BE2C (cell line): ENCODE measurements at places on chromosomes 6 and 20.

DNA sequence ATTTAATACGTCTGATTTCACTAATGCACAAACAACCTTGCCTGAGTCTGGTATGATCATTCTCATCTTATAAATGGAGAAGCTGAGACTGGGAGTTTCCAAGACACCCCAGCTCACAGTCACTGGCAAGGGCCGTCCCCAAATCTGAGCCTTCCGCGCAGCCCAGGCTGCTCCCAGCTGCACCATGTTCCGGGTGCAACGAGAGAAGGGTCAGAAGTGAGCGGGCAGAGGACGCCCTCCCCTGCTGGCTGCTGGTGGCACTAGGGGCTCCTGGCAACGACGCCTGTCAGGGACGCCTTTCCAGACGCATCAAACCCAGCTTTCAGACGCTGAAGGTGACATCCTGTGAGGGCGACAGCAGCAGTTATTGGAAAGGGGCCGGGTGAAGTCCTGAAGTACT is 115.3 kb upstream of the PROKR2 start:
- DNase-seq: no peak

- DNase-seq: no peak
These were observed 272.1 kb upstream of the SGK1 start for GRCh38 chr6:134590004-134590403.

- DNase-seq: no peak
These were observed 81.1 kb downstream of the PRSS35 start for GRCh38 chr6:83593395-83593785.

DNA sequence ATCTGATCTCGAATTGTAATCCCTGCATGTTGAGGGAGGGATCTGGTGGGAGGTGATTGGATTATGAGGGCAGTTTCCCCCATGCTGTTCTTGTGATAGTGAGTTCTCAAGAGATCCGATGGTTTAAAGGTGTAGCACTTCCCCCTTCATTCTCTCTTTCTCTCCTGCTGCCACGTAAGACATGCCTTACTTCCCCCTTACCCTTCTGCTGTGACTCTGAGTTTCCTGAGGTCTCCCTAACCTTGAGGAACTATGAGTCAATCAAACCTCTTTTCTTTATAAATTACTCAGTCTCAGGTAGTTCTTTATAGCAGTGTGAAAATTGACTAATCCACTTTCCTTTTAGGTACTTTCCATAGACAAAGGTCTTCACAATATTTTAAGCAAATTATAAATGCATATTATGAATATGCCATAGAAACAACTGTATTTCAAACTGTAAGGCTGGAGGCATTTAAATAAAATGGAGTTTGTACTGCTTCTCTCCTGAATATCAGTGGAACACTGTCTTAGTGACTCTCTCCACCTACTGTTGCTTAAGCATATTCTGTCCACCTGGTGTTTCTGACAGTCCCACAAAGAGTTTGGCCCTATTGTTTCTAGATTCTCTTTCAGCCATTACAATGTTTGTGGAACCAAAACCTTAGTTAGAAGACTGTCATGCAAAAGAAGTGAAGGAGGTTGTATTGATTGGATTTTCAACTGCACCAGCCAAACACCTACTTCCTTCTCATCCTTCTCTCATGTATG is 24.3 kb upstream of the IL17A start:
- DNase-seq: no peak

- no peak for DNase-seq
These were observed 33.3 kb downstream of the PDRG1 start for GRCh38 chr20:31918466-31919105.

DNA sequence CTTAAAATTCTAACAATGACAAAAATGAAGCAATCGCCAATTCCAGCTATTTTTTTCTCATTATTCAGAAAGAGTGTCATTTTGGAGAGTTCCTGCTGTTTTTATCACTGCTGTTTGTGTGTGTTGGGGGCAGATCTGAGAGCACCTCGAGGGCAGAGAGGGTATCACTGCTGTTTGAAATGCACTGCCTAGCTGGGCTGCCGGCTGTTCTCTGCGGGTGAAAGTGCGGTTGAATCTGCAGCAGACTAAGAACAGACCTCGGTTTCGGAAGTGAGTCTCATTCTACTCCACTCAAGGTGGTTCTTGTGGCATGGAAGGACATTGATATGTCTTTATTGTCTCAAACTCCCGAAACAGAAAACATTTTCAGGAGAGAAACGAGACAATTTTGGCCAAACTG is 18.3 kb downstream of the INSM1 start:
- DNase-seq: no peak

- DNase-seq: no peak
These were observed 184.6 kb downstream of the QKI start for GRCh38 chr6:163599136-163599535.

DNA sequence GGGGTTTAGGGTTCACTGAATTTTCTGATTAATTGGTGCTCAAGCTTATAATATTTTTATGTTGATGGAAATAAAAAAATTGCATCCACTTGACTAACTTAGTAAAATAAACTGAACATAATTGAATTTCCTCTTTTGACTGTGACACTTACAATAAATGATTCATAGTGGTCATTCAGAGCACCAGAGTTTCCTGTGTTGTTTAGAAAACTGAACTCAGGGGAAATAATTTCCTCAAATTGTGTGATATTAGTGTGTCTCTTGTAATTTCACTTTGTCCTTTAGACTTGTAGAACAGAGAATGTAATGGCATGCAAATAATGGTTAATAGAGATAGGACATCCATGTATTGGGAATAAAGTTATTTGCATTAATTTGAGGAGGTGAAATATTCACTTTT is 319.7 kb upstream of the MAN1A1 start:
- DNase-seq: no peak

GRCh38 chr20:4657096-4657495 is 64.6 kb upstream of the PRND start:
- DNase-seq: no peak

DNA sequence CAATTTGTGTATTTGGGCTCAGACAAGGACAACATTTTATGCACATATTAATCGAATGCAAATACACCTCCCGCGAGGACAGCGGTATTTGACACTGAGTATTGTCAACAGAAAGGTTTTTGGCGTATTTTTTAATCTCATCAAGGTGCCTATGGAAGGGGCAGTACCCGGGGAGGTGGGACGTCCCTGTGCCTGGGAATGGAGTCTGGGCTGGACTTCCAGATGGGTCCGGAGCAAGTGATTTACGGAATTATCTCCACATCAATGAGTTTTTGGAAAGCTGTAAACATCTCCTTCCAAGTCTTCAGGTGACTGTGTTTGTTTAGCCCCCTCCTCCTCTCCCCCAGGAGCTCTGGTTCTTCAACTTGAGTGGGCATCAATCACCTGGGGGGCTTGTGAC is 39.8 kb downstream of the PRR18 start:
- DNase-seq: no peak

DNA sequence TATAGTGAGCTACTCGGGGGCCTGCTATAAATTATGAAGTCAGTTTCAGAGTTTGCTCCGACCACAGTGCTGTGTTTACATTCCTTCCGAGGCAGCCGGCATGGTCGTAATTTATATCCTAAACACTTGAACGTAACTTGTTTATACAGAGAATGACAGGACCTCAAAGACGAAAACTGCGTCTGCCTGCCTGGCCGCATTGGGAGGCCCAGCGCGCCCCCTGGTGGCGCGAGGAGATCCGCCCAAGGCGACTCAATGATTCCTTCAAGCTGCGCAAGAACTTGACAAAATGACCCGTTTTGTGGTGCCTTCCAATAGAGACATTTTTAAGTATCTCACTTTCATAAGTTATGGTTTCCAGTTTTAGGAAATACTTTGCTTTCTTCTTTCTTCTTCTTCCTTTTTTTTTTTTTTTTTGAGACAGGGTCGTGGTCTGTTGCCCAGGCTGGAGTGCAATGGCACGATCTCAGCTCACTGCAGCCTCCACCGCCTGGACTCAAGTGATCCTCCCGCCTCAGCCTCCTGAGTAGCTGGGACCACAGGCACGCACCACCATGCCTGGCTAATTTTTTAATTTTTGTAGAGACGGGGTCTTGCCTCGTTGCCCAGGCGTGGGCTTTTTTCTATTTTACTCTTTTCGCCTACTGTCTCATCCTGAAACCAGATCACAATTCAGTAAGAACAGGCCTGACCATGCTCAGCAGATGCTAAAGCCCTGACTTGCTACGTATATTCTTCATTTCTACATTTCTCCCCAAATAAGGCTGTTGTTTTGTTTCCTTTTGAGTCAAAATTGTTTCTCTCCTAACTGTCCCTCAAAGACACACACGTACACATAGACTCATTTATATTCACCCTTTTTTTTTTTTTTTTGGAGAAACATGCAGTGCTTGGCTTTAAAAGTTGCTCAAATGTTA is 7.8 kb downstream of the FOXF2 start:
- DNase-seq: peak; percentile 72

GRCh38 chr6:108707328-108707976 is 140.8 kb upstream of the ARMC2 start:
- DNase-seq: no peak

DNA sequence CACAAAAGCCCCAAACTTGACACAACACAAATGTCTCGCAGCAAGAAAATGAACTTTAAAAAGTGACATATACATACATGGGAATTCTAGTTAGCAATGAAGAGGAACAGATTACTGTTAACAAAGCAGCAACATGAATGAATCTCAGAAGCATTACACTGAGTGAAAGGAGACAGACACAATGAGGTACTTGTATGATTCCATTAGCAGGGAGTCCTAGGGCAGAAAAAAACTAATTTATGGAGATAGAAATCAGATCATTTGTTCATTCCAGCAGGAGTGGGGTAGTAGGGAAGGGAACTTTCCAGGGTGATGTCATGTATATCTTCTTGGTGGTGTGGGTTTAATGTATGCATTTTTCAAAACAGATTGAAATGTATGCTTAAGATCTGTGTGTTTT is 524.4 kb downstream of the KIF16B start:
- no peak for DNase-seq

GRCh38 chr6:107666981-107667601 is 157.0 kb downstream of the SCML4 start:
- no peak for DNase-seq

GRCh38 chr6:165694296-165694695 is 31.3 kb upstream of the PDE10A start:
- no peak for DNase-seq

DNA sequence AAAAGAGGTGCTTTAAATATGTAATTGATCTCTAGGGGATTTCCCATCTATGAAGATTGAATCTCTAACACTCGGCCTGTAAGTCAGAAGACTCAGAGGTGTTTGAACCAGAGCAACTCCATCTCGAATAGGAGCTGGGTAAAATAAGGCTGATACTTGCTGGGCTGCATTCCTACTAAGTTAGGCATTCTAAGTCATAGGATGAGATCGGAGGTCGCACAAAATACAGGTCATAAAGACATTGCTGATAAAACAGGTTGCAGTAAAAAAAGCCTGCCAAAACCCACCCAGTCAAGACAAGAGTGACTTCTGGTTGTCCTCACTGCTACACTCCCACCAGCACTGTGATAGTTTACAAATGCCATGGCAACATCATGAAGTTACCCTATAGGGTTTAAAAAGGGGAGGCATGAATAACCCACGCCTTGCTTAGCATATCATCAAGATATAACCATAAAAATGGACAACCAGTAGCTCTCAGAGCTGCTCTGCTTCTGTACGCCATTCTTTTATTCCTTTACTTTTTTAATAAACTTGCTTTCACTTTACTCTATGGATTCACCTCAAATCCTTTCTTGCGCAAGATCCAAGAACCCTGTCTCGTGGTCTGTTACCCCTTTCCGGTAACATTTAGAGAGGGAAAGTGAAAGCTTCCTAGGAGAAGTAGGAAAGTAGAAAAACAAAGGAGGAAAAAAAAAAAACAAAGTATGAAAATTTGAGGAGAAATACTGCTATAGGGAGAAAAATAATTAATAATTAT is 129.7 kb upstream of the PHACTR1 start:
- DNase-seq: no peak

DNA sequence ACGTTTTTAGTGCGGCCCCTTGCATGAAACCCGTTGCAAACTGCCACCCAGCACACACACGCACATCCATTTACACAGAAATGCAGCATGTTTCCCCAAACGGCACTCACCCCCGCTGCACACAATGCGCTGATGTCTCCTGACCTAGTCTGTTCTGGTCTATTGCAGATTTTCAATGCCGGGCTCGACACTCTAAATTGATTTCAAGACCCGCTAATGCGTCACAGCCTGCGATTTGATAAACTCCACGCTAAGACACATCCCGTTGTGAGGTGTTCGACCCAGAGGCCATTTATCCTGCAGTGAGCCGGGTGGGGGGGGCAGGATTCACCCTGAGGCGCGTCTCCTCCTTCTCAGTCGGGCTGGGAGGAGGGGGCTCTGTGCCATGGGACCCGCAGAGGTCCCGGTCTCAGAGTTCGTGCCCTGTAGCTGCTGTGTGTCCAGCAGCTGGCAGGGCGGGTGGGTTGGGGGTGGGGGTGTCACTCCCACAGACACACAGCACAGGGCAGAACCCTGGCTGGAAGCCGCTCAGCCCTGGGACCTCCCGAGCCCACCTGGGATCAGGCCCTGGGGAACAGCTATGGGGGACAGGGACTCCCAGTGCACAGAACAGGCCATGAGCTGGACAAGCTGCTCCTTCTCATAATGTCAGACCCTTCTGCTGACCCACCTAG is 367.9 kb downstream of the PREX1 start:
- no peak for DNase-seq
